ENCODE measurements at places on chromosomes 4 and X.

- DNase-seq = no peak
These were observed 152.3 kb downstream of the ADAM29 start for GRCh38 chr4:175070444-175070843.

GRCh38 chr4:182492423-182492822 is 249.2 kb downstream of the TENM3 start:
- DNase-seq = peak; percentile 39

DNA sequence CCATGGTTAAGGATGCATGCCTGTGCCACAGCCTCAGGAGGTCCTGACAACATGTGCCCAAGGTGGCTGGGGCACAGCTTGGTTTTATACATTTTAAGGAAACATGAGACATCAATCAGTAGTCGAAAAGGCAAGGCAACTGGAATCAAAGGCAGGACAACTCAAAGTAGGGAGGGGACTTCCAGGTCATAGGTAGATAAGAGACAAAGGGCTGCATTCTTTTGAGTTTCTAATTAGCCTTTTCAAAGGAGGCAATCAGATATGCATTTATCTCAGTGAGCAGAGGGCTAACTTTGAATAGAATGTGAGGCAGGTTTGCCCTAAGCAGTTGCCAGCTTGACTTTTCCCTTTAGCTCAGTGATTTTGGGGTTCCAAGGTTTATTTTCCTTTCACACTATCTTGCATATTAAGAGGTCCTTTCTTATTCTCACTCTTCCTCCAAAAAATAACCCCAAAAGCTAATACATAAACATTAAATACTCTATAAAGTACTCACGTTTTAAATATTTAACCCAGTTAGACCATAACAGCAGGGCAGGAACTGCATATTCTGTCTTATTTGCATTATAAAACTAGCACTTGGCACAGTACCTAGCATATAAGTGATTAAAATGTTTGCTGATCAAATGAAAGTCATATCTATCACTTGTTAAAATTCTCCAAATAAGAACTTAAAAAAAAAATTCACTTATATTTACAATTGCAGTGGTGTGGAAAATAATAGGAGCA is 36.3 kb upstream of the UGT8 start:
- DNase-seq = no peak

DNA sequence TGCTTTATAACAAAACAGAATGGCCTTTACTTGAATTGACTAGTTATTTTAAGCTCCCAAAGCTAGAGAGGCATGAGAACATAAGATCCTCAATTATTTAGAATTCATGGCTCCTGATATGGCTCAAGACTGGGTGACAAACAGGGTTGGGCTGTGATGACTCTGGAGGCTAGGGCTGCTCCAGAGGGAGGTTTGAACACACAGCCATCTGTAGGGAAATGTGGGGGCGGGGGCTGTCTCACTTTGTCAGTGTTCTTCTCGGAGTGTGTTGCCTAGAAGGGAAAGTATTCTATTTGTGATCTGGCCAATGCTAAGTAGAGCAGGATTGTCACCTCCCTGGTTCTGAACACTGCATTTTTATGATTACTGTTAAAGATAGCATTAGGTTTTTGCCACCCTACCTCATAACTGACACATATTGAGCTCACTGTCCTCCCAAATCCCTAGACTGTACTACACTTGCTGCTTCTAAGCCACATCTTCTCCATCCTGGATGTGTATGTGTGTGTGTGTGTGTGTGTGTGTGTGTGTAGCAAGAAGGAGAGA is 45.9 kb downstream of the VSIG4 start:
- DNase-seq = no peak

GRCh38 chr4:13733817-13734216 is 106.3 kb upstream of the BOD1L1 start:
- no peak for DNase-seq

DNA sequence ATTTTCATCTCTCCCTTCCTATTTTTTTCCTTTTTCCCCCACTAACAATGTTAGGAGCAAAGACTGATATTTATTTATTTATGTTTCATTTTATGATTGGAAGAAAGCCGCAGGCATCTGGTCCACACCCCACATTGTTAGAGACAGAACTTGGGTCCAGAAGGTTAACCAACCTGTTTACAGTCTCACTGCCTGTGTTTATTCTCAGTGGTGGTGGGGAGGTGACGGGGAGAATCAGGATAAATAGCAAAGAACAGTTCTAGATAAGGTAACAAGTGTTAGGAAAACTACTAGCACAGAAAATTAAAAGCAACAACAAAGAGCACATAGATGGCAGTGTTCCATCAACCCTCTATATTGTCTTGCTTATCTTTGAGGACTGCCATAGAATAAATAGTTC is 301.7 kb upstream of the DIPK2B start:
- DNase-seq = no peak

DNA sequence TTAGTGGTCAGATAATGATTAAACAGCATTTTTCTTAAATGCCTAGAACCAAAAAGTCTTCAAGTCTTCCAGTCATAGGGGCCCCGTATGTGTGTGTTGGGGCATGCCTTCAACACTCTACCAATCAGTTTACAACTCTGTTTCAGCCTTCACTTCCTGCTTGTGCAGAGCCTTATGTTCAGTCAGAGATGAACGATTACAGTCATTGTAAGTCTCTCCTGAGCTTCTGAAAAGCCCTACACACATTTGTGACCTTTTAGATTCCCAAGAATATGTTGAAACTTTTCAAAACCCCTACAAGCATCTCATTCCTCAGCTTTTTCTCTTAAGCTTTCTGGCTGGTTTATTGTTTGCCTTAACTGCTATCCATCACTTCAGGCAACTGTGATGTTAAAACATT is 591.2 kb downstream of the ZNF674 start:
- DNase-seq = no peak

DNA sequence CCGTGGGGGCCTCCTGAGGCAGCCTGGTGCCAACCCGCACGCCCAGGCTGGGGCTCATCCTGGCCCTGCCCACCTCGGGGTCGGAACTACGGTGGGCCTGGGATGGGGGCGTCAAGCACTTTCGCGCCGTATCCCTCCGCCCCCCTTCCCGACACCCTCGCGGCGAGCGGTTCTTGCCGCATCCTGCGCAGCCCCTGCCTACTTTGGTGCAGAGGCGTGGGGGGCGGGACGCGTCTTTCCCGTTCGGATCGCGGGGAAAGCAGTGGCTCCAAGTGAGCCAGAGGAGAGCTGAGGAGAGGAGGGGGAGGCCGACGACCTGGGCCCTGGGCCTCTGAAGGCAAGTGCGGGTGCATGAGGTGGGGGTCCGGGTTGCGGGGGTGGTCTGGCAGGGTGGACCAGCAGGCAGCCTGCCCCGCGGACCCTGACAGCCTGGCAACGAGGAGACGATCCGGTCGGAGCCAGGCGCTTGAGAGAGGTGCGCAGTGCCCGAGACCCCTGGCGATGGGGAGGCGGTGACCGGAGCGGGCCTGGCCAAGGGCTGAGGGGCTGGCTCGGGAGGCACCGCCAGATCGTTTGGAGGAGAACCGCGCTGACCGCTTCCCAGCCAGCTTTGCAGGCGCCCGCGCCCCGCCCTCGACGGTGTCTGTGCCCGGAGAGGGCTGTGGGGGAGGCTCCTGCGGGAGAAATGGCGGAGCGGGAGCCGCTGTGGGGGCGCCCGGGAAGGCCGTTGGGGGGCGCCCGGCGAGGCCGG is at the start of gene GPRASP2:
GPRASP2 (plus strand) TSS at position 233 of the 751 bp plus-strand sequence. CDS start 2,422 bp downstream, outside the sequence.
- DNase-seq = no peak

DNA sequence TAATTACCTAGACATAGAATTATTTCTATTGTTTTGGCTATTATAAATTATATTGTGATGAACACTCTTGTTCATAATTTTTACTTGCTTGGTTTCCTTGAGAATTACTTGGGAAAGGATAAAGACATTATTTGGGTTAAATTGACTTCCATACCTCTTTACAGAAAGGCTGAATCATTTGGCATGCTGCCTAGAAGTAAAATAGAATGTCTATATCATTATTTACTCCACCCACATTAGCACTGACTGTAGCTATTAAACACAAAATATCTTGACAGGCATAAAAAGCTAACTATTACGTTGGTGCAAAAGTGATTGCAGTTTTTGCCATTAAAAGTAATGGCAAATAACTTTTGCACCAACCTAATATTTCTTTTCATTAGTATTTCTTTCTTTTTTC is 29.7 kb upstream of the ADH6 start:
- DNase-seq = no peak

DNA sequence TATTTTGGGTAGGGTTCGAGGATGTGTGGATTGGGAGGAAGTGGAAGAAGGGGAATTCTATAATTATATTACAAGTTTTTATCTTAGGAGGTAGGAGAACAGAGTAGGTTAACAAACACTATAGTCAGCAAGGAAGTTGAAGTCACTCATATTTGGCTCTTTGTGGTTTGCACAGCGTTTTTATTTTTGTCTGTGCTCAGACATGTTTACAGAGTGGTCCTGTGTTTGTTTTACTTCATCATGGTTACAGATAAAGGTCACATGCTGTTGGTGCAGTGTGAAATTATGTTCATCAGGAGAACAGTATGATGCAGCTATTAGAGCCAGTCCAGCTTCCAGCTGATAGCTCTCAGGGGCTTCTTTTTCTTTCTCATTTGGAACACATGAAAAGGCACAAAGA is 299.9 kb upstream of the SFRP2 start:
- no peak for DNase-seq

DNA sequence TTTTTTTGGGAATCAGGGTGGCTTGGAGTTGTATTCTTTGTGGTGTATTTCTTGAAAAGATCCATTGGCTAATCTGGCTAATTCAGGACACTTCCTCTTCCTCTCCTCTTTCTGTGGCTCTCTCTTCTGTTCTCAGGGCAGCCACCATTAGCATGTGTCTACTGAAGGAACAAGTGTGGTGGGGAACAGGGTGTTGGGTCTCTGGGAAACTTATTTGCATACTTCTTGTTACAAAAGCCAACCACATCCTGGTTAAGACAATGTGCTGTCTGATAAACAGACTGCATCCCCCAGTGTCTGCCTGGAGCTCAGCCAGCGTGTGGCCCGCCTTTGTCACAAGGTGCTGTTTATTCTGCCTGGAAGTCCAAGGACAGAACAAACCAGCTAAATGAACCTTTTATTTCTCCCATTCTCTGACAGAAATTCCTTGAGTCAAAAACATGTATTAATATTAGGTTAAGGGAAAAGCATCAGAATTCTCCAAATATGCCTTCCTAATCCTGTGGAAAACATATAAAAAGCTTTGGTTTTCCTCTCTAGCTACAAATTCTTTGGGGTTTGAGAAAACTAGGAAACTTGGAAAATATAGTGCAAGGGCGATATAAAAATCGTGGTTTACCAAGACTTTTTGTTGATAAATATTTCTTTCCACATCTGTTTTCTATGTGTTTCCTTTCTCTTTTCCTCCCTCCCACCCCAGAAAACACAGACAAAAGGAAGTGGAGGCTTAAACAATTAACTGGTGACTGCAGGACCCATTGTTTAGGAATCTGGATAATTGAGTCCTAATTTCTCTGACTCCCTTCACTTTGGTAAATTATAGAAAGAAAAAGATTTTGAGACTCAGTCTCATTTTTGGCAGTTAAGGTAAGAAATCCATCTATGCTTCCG is 203.6 kb downstream of the SPRY1 start:
- no peak for DNase-seq

DNA sequence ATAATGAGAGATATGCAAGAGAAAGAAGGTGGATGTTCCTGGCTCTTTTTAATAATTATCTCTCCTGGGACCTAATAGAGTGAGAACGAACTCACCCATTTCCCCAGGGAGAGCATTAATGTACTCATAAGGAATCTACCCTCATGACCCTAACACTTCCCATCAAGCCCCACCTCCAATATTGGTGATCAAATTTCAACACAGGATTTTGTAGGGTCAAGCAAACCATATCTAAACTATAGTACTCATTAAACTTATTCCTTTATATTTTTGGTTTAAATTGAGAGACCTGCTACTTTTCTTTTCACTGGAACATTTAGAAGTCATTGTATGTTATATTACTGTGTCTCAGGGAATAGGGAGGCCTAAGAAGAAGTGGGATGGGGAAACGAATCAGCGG is 2.6 kb downstream of the UGT2A3 start:
- no peak for DNase-seq

GRCh38 chr4:117784266-117784665 is 250.0 kb upstream of the NDST3 start:
- no peak for DNase-seq

DNA sequence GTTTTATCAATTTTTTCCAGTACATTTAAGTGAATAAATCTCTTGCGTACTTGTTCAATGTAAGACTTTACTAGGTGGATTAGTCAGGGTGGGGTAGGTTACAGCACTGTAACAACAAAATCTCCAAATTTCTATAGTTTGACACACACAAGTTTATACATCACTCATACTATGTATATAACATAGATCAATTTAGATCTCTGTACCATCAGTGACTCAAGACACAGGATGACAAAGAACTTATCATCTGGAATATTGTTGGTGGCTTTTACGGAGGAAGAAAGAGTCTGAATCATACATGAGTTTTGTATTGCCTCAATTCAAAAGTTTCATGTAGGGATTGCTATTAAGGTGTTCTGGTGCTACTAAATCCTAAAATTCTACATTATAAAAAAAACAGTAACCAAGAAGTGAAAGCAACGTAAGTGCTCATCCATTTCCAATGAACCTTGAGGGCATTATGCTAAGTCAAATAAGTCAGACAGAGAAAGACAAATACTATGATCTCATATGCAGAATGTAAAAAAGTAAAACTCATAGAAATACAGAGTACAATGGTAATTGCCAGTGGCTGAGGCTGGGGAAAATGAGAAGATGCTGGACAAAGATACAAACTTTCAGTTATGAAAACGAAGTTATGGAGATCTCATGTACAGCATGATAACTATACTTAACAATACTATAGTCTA is 98.0 kb upstream of the DKK2 start:
- no peak for DNase-seq

- no peak for DNase-seq
These were observed 43.6 kb downstream of the TSC22D3 start for GRCh38 chrX:107731831-107732502.

GRCh38 chr4:110988722-110989121 is 365.8 kb upstream of the PITX2 start:
- DNase-seq = no peak

DNA sequence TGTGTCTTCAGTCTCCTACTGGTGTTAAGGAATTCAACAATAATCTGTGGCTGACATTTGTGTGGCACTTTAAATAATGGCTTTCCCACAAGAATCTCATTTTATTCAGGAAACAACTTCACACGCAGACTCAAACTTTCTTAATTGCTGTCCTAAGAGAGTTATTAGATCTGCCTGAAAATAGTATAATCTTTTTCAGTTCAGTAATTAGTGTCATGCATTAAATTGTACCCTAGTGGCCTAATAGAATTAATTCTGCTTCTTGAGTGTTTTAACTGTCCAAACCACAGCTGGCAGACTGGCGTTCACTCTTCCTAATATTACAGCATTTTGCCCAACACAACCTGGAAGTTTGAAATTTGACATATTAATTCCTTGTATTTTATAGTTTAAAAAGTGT is 107.1 kb downstream of the GRIA2 start:
- no peak for DNase-seq

DNA sequence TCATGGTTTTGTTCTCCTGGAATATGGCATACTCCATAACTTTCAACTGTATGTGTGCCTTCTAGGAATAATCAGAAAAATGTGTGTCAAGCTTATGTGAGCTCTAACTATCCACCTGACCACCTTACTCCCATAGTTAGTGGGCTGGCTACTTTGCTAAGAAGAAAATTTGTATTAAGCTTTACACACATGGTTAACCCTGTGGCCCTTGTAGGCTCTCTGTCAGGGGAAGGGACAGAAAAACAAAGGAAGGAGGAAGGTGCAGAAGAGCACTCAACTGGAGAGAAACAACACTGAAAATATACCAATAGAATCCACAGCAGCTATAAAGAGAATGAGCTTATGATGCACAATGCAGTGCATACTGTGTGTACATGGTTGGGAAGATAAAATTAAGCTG is 84.6 kb downstream of the PPP3CA start:
- DNase-seq = no peak
